A172 (cell line): ENCODE measurements at places on chromosomes 6 and 20. TPM values are rescaled to one million over a fixed set of nuclear protein-coding genes. Genes with fewer than 3 reads are reported as not detected.

The DUSP15 gene
- 2.4 and 2.5 TPM in 2 replicates for total RNA-seq

The NKX2-4 gene
- not detected in 2 replicates for total RNA-seq

- no peak for DNase-seq
These were observed 12.2 kb downstream of the PRDM13 start for GRCh38 chr6:99618649-99619408.

The FGD2 gene
- not detected in 2 replicates for total RNA-seq

DNA sequence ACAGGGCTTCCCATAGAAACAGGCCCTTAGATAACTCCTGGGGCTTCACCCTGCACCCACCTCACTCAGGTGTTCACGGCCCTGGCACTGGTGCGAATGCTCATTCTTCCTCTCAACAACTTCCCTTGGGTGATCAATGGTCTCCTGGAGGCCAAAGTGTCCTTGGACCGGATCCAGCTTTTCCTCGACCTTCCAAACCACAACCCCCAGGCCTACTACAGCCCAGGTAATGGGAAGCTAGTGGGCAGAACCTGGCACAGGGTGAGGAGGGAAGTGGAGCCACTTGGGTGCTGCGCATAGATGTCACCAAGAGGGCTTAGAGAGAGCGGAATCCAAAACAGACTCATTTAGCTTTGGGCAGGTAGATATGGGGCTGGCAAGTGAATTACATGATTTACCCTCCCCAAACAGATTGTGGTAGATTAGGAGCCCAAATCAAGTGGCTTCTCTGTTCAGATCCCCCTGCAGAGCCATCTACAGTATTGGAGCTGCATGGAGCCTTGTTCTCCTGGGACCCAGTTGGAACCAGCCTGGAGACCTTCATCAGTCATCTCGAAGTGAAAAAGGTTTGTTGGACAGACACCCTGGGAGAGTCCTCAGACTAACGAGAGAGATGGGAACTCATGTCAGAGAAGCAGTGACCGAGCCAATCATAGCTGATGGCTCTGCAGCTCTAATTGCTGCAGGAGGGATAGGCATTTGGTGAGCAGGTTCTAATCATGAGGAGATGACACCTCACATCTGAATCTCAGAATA lies 8.5 kb downstream of the ABCC10 start:
- DNase-seq = no peak

DNA sequence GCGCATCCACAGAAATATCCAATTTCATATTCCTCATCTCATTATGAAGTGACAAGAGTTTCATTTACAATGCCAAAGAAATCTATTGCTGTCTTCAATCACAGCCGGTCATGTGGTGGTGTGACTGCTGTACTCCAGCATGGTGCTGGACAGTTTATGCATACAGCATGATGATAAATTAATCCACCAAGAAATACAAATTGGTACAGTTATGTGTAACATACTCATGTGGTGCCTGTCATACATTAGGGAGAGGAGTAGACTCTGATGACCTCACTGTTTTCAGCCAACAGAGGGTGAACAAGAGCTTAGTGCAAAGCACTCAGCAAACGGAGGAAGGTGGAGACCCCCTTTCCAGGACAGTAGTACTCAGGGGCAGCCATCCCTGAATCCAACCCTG lies 178.4 kb upstream of the SYNDIG1 start:
- DNase-seq = no peak
